CD4-positive, alpha-beta T cell treated with Interleukin-21 for 1 hour (primary cell): ENCODE measurements at places on chromosomes 16 and 17.

DNA sequence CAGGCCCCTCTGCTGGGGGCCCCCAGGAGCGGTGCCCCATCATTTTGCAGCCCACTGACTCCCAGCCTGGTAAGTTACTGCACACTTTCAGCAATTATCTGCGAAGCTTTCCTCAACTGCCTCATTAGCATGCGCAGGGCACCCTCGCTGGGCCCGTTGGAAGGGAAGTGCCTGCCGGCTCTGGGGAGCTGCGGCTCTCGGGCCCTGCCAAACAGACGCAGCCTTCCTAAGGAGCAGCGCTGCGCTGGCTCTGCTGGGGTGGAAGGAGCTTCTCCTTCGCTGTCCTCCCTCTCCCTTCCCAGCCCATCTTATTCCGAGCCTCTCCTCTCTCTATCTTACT, 71.0 kb downstream of the RBBP6 start:
- no peak for DNase-seq

GRCh38 chr17:55648086-55648485, 74.6 kb downstream of the TMEM100 start:
- DNase-seq, result no peak

GRCh38 chr16:84283314-84284153, 11.1 kb upstream of the WFDC1 start:
- no peak for DNase-seq

- DNase-seq, result no peak
These were observed 1.8 kb downstream of the UNC13D start for GRCh38 chr17:75842411-75842810.

DNA sequence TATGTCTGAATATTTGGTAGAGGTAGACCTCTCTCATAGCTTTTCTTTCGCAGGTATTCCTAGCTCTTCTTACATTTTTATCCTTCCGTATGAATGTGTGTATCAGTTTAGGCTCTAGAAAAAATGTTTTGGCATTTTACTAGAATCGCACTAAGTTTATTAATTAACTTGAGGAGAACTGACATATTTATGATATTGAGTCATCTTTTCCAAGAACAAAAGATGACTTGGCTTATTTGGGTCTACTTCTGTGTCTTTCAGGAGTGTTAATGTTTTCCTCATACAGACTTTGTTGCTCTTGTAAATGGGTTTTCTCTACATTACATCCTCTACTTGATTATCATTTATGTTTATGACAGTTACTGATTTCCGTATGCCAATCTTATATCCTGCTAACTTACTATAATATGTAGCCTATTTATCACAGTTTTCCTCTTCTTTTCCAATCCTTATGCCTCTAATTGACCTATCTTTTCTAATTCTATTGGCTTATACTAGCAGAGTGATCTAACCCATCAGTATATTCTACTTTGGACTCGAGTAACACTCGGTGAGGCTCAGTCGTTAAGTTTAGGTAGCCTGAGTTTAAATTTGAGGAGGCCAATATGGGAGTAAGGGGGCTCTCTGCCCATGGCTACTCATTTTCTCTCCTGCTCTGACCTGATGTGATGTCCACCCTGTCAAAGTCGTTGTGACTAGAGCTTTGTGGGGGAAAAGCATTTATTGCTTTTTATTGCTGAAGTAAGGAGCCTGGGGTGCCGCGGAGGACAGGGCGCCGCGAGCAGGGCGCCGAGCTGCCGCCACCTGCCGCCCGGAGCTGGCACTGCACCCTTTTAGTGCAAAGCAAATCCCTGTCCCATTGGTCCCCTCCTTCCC, 20.0 kb downstream of the ST6GALNAC1 start:
- DNase-seq, result peak; percentile 80

DNA sequence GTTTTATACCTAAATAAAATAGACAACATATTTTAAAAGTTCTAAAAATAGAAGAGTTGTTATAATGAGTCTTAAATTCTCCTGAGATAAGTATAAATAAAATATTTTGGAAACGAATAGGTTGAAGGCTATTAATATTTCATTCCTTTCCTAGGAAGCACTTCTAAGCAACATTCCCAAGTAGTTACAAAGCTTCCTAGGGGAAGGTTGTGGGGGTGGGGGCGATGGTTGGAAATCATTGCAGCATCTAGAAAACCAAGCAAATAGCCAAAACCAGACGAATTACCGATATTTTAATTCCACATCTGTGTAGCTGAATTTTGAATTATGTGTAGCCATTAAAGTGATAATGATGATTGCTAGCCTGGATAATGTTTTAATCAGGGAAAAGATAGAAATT, 26.9 kb downstream of the PTRH2 start:
- no peak for DNase-seq

GRCh38 chr16:11510178-11510973, 76.3 kb downstream of the LITAF start:
- no peak for DNase-seq
